ENCODE measurements at places on chromosomes 12 and 14. TPM values are rescaled to one million over a fixed set of nuclear protein-coding genes. Genes with fewer than 3 reads are reported as not detected.

GRCh38 chr14:103733651-103734050 lies 18.0 kb downstream of the ZFYVE21 start:
- peak; percentile 30 for DNase-seq

DNA sequence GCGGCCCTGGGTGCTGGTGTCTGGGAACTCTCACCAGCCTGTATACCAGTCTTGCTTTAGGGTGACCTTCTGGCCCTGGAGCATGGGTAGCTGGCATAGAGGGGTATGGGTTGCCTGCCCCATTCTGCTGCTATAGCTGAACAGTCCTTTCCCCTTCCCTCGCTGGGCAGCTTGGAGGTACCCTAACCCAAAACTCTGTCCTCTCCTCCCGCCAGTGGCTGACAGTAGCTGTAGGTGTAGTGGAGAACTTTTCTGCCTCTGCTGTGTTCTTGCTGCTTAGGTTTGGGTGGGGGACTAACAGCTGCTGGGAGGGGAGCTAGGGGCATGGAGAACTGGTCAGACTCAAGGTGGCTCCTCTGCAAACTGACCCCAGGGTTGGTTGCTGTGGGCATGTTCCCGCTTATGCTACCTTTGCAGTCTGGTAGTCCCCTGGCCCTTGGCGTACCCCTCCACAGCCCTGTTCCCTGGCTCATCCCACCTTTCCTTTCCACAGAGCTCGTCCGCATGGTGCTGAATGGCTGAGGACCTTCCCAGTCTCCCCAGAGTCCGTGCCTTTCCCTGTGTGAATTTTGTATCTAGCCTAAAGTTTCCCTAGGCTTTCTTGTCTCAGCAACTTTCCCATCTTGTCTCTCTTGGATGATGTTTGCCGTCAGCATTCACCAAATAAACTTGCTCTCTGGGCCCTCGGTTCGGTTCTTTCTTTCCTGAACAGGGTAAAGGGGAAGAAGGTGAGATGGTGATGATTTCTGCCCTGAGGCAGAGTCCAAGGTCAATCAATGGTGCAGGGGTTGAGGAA lies 2.9 kb downstream of the MYL6 start:
- no peak for DNase-seq

- peak; percentile 98 for DNase-seq
Observed at GRCh38 chr14:68682166-68683103, 110.4 kb downstream of the ZFP36L1 start.

- no peak for DNase-seq
Observed at GRCh38 chr14:93044121-93044520, 71.6 kb downstream of the ITPK1 start.

Gene ENDOU
- 0.51 TPM for total RNA-seq

Gene THTPA
- 17.4 TPM for total RNA-seq

Gene CDKN3
- total RNA-seq = 123 TPM

Gene FAM90A1
- total RNA-seq = not detected

Gene TAS2R8
- not detected for total RNA-seq

Gene RHOJ
- not detected for total RNA-seq

DNA sequence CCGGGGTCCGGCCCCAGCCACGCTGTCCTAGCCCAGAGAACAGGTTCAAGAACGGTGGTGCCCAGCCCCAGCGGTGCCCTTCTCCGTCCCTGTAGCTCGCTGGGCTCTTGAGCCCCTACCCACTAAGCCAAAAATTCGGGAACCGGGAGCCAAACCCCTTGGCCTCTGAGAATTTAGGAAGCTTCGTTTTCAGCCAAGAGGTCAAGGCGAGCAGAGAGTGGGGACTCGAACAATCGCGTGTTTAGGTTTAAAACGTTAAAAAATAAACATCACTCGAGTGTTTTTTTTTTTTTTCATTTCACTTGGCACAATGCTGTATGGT lies 6.2 kb downstream of the SIX1 start:
- peak; percentile 44 for DNase-seq

- DNase-seq = no peak
Observed at GRCh38 chr14:77053046-77053841, 24.7 kb upstream of the IRF2BPL start.

Measured in LHCN-M2 (cell line).